ENCODE measurements at places on chromosomes 3 and 15. TPM values are rescaled to one million over a fixed set of nuclear protein-coding genes. Genes with fewer than 3 reads are reported as not detected.
A peak's percentile ranks its signal among the peaks of the same experiment; 100 is the strongest.

- DNase-seq: no peak
Observed at GRCh38 chr15:100633763-100634075, 31.3 kb downstream of the ASB7 start.

- no peak for DNase-seq
Observed at GRCh38 chr3:71520161-71521020, 63.1 kb downstream of the FOXP1 start.

- no peak for DNase-seq
Observed at GRCh38 chr3:9749296-9749644, 482 bp upstream of the OGG1 start.

DNA sequence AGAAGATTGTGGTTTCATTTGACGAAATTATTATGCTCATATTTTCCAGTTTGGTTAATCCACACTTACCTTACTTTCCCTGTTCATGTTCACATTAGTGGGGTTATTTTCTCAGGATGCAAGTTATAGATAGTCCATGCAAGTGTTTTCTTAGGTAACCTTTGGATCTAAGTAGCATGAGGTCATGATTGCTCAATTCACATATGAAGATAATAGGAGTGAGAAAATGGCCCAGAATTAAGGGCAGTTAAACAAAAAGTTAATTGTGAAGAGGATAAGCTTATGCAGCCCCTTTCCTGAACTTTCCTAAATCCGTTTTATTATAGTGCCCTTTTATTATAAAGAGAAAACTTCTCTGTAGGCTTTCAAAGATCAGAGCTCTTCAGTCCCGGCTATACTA lies 83.4 kb downstream of the CD200R1L start:
- DNase-seq: no peak

DNA sequence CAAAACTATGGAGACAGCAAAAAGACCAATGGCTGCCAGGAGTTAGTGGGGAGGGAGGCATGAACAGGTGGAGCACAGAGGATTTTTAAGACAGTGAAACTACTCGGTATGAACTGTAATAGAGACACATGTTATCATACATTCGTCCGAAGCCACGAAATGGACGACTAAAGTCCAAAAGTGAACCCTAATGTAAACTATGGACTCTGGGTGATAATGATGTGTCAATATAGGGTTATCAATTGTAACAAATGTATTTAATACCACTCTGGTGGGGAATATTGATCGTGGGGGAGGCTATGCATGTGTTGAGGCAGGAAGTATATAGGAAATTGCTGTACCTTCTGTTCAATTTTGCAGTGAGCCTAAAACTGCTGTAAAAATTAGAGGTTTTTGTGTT lies 107.0 kb downstream of the CPN2 start:
- no peak for DNase-seq

- DNase-seq: peak; percentile 45
Observed at GRCh38 chr15:28975766-28976179, 90.0 kb downstream of the APBA2 start.

DNA sequence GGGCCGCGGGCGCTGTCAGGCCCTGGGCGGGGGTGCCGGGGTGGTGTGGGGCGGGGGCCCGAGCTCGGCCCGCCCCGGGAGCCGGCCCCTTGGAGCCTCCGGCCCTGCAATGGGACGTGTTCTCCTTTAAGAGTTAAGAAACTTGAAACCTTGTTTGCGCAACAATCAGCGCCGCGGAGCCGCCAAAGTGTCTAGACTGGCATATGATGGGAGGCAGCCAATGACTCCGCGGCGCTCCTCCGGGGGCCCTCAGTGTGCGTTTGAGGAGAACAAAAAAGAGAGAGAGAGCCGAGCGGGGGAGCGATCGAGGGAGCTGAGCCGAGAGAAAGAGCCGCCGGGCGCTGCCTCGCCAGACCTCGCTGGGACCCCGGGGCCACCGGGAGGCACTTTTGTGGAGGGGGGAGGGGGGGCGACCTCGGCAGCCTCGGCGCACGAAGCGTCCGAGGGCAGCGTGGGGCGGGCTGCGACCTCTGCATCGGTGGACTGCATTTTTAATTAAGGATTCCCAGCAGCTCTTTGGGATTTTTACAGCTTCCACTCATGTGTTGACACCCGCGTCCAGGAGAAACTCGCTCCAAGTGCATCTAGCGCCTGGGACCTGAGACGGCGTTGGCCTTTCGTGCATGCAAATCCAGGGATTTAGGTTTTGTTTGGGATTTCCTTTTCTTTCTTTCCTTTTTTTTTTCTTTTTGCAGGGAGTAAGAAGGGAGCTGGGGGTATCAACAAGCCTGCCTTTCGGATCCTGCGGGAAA lies at the start of gene SMAD6:
SMAD6 (plus strand) TSS at position 202 of the 752 bp plus-strand sequence. CDS start 1,023 bp downstream, outside the sequence.
- peak; percentile 96 for DNase-seq

- DNase-seq: peak; percentile 5
Observed at GRCh38 chr3:106728315-106729098, 648.7 kb upstream of the CCDC54 start.

GRCh38 chr15:90149609-90150340 lies 47.5 kb upstream of the IDH2 start:
- DNase-seq: no peak

- no peak for DNase-seq
Observed at GRCh38 chr3:43142472-43142871, 36.6 kb upstream of the POMGNT2 start.

GRCh38 chr15:86041399-86041798 lies 38.3 kb upstream of the AGBL1 start:
- no peak for DNase-seq

DNA sequence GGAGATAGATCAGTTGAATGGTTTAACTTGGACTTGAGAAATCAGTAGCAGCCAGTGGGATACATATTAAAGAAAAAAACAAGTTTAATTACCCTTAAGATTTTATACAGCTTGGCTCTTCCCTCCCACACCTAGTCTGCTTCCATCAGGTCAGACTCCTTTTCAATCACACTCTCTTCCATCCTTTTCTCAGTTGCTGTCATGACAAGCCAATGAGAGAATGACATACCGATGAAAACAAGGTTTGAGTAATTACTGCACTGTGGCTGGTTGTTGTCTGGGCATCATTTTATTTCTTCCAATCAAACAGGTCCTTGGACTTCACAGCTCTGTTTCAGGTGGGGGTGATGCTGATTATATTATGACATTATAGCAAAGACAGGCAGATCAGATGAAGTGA lies 424.6 kb downstream of the ZBTB20 start:
- no peak for DNase-seq

- DNase-seq: no peak
Observed at GRCh38 chr3:39376959-39377634, 6.1 kb upstream of the SLC25A38 start.

GRCh38 chr3:27577504-27577903 lies 93.3 kb upstream of the SLC4A7 start:
- no peak for DNase-seq

DNA sequence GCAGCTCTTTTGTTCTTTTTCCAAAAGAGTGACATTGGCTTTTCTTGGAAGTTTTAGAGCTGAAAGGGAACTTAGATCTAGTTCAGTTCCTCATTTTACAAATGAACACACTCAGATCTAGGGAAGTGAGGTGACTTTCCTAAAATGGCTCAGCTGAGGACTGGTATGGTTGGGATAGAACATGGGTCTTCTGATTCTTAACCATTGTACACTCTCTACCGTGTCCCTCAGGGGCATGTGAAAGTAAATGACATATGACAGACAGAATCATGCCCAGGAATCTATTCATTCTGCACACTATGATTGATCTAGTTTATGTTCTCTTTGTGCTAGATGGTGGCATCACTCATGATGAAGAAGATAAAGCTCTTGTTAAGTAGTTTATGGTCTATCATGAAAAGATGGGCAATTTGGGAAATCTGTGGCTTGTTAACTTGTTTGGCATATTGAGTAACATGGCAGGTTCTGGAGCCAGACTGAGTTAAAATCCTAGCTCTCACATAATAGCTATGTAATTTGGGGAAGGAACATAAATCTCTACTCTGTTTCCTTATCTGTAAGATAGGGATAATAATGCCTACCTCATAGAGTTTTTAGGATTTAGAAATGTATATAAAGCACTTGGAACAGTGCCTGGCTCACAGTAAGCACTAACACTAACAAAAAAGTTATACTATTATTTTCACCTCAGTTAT lies 30.9 kb downstream of the UBE2E1 start:
- DNase-seq: no peak

GRCh38 chr3:101333883-101334282 lies 13.5 kb upstream of the IMPG2 start:
- no peak for DNase-seq

DNA sequence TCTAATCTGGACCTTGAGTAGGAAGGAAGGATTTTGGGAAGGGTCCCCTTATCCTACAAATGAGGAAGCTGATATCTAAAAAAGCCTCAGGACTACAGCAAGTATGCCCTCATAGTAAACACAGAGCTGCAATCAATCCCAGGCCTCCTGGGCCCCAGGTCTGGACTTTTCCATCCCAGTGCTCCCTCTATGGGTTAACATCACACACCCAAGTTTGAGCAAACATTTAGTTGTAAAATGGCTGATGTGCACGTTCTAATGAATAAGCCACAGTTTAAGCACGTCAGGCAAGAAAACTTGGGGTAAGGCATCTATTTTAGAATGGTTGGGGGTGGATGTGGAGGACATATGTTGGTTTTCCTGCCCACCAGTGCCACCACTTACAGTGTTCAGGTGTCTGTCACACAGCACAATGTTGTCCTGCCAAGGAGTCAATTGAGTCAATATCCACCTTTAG lies 44.3 kb upstream of the UBE2E1 start:
- DNase-seq: peak; percentile 42

DNA sequence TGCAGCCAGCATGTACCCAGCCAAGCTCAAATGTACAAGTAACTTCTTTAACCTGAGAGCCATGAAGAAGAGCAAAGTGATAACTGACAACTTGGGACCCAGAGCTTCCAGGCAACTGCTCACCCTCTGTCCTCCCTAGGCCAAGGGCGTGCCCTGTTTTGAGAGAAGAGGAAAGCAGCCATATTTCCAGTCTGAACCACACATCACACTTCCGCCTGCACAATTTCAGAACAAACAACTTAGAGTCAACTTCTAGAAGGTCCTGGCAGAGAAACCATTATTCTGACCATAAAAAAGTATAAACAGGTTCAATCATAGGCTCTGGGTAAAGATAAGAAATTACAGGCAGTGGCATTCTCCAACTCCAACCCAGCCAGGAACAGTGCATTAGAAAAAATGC lies 50.1 kb downstream of the ITGB5 start:
- no peak for DNase-seq

GRCh38 chr3:148755570-148755969 lies 57.9 kb downstream of the AGTR1 start:
- DNase-seq: no peak

- no peak for DNase-seq
Observed at GRCh38 chr15:86384186-86384585, 304.5 kb downstream of the AGBL1 start.

DNA sequence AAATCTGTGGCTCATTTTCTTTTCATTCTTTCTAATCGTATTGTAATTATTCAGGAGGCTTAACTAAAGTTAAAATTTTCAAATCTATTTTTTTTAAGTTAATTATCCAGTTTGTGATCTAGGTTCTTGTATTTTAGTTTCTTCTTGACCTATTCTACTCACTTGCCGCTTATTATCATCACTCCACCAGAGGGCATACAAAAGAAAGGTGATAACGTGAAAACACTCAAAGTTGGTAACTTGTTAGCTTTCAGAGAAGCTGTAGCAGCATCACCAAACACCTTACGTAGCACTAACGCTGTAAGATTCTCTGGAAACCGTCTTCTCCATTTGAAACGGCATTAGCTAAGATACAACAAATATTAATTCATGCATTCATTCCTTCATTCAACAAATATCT lies 4.8 kb downstream of the GNB4 start:
- no peak for DNase-seq

- DNase-seq: no peak
Observed at GRCh38 chr15:28246605-28247004, 75.4 kb downstream of the HERC2 start.

DNA sequence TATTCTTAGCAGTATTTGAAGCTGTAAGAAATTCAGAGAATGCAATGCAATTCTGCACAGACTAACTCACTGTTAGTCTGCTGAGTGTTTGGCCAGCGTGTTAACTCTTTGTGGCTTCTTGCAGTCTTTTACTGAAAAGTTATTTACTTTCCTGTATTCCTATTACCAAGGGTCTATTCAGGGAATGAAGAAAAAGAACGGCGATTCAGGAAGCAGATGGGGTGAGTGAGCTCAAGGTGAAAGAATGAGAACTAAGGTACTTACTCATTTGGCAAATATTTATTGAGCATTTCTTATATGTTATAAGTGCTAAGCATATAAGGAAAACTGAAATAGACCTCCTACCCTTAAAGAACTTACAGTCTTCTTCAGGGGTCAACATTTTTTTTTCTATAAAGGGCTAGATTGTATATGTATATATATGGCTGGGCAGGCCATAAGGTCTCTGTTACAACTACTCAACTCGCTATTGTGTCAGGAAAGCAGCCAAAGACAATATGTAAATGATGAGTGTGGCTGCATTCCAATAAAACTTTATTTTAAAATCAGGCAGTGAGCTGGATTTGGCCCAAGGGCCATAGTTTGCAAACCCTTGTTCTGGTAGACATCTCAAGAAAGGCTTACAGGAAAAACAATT lies 271.9 kb upstream of the GADL1 start:
- no peak for DNase-seq

The SCAANT1 gene
- not detected for total RNA-seq

The DISP2 gene
- 1.0 TPM for total RNA-seq

The KBTBD13 gene
- not detected for total RNA-seq

The HCLS1 gene
- total RNA-seq: 7.3 TPM

The ZNF860 gene
- 0.10 TPM for total RNA-seq

The SEMA5B gene
- not detected for total RNA-seq

The CSPG5 gene
- total RNA-seq: 0.17 TPM

The MED12L gene
- 0.35 TPM for total RNA-seq

The CLDN16 gene
- 0.78 TPM for total RNA-seq

The ANKRD63 gene
- not detected for total RNA-seq

The CP gene
- 6.2 TPM for total RNA-seq

The LTK gene
- 0.02 TPM for total RNA-seq

The DLL4 gene
- 0.05 TPM for total RNA-seq

The PLA2G4F gene
- not detected for total RNA-seq

Measured in NCI-H460 (cell line).